ENCODE measurements at places on chromosomes 3 and 15.

- DNase-seq: no peak
These were observed 124.7 kb downstream of the SRGAP3 start for GRCh38 chr3:9124730-9125129.

DNA sequence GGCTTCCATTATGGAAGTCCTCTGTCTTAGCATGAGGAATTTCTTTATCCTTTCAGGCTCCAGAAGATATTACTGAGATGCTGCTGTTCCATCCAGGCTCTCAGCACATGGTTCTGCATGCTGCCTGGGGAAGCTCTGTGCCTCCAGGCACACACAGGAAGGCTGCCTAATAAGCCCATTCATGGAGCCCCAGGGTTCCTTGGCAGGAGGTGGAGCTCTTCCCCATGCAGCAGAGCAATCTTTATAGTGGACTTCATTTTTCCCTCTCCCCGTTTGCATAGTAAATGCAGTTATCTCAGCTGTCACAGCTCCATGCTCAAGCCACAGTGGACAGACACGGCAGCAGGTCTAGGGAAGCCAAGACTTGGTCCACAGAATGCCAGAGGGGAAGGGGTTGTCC lies 57.6 kb downstream of the BOC start:
- DNase-seq: no peak

DNA sequence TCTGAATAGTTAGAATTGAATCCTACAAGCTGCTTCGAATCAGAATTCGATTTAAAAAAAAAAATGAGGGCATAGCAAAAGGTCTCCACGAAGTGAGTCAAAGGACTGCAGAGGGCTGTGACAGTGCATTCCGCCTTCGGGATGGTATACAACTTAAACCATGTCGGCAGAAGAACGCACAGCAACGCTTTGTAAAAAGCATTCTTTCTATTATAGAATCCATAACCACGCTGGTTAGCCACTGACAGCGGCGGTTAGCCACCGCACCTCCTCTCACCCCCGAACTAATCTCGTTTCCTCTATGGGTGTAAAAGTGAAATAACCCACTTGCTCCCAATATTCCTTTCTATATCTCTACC lies 664 bp upstream of the PIK3CA start:
- DNase-seq: peak; percentile 24

GRCh38 chr15:72146934-72147333 lies 28.7 kb downstream of the SENP8 start:
- DNase-seq: no peak

GRCh38 chr3:71003511-71003910 lies 580.0 kb downstream of the FOXP1 start:
- no peak for DNase-seq

DNA sequence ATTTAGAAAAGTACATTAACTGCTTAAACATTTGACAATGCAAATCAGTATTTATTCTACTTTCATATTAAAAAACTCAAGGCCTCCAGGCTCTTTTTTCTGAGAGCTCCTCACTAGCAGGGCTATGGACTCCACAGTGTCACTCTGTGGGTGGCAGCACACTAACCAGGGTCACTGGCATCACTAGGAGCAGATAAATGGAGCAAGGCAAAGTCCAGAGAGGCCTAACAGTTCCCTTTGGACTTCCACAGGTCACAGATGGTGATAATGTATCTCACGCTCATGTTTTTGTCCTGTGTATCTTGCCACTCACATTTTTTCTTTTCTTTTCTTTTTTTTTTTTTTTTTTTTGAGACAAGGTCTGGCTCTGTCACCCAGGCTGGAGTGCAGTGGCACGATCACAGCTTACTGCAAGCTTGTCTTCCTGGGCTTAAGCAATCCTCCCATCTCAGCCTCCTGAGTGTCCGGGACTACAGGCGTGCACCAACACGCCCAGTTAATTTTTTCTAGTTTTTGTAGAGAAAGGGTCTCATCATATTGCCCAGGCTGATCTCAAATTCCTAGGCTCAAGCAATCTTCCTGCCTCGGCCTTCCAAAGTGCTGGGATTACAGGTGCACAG lies 7.8 kb downstream of the SPG21 start:
- DNase-seq: no peak

- DNase-seq: no peak
These were observed 677.0 kb downstream of the FHIT start for GRCh38 chr3:60574046-60574769.

GRCh38 chr3:192566706-192567290 lies 160.5 kb downstream of the FGF12 start:
- DNase-seq: no peak

- DNase-seq: no peak
These were observed 181.7 kb downstream of the BBX start for GRCh38 chr3:107704477-107704876.

DNA sequence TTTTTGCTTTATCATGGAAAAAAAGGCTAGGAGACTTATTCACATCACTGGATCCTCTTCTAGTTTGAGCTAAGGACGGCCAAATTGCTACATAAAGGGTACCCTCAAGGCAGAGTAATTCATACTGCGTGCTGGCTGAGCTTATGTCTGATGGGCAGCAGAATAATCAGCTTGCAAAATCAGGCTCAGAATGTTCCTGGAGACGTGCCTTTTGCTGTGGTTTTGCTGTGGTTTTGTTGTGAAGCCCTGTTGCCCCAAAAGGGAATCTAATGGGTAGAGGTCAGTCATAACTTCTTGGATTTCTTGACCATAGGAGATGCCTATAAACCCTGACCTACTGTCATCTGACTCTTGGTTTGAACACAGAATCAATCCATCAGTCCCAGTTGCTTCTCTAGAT lies 189.9 kb downstream of the SOX2 start:
- no peak for DNase-seq

DNA sequence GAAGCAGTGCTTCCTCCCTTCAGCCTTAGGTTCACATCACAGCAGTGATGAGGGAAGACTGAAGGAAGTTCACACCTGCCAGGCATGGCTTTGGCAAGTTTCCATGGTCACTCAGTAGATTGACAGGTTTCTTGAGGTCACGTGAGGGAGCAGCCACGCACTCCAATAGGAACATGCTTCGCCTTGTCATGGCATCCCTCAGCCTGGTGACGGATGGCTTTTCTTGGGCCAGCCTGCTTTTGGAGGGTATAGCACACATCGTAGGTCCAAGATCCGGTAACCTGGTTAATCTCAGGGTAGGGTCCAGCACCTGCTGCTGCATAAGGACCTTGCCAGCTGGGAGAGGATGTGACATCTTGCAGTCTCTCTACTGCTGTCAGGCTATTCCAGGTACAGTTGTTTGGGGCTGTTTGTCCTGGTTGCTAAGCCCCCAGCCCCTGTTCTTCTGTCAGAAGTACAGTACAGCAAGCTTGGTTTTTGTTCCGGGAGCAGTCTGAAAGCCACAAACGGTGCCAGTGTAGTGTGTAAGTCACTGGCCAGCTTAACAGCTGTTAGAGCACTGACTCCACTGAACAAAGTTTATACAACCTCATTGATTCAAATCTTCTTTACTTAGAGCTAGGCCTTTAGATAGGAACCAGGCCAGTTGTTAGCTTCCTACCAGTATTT lies 42.3 kb downstream of the PSMD6 start:
- DNase-seq: no peak

DNA sequence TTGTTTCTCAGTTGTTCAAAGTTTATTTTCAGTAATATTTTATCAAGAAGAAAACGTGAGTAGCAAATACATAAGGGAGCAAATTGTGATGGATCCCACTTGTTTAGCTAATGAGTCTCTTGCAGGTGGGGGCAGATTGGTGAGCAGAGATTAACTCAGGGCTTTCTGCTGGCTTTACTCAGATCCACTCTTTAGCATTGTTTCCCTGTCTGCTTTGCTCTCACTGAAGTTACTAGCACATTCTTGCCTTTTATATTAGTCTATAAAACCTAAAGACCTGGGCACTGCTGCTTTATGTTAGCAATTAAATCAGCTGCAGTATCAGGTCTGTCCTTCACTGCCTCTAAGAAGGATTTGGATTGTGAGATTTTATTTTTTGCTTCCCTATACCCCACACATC lies 71.5 kb downstream of the STAC start:
- DNase-seq: no peak

- no peak for DNase-seq
These were observed 69.9 kb downstream of the LRIG1 start for GRCh38 chr3:66430876-66431275.

- DNase-seq: no peak
These were observed 28.3 kb upstream of the NUDT16 start for GRCh38 chr3:131353016-131353877.

DNA sequence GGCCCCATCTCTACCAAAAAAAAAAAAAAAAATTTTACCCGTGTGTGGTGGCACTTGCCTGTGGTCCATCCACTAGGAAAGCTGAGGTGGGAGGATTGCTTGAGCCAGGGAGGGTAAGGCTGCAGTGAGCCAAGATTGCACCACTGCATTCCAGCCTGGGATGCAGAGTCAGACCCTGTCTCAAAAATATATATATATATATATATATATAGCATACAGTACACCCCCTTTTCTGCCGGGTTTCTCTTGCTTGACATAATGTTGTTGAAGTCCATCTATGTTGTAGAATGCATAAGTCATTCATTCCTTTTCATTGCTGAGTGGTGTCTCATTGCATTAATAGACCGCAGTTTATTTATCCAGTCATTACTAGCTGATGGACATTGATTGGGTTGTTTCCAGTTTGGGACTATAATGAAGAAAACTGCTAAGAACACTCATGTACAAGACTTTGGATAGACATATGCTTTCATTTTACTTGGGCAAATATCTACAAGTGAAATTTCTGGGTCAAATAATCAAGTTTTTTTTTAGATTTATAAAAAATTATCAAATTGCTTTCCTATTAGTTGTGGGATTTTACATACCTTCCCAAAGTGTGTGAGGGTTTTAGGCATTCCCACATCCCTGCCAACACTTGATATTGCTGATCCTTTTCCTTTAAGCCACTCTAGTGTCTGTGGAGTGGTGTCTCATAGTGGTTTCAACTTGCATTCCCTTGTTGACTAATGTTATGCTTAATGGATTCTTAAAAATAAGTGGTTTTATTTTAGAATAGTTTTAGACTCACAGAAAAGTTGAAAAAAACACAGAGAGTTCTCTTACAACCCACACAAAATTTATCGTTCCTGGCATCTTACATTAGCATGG lies 2.1 kb upstream of the PRR20G start:
- DNase-seq: no peak

DNA sequence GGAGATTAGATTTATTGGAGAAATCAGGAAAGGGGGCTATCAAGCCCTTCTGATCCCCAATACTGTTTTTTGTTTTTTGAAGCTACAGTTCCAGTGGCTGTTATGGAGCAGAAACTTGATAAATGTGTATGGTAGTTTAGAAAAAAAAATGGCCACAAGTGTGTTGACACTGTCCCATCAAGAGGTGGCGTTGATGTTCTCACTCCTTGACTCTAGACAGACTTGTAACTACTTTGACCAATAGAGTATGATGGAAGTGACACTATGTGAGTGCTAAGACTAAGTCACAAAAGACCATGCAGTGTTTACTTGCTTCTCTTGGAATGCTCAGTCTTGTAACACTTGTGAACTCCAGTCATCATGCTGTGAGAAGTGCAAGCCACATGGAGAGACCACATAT lies 356.7 kb downstream of the PDCD6IP start:
- DNase-seq: no peak

DNA sequence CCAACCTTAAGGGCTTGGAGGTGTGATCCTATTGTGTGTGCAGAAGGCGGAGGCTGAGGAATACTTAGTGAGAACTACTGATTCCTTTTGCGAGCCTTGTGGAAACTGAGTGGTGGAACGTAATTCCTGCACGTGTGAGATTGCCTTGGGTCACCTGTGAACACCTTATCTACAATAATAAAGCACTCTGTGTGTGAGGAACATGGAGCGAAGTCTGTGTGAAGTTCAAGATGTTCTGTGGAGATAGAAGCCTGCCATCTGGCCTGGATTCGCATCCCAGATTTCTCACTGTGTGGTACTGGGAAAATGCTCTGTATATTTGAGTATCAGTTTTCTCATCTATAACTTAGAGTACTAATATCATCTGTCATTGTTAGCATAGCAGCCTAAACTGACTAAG lies 179.5 kb upstream of the PDZRN3 start:
- no peak for DNase-seq

GRCh38 chr3:153247331-153248330 lies 85.6 kb downstream of the RAP2B start:
- DNase-seq: no peak

Data from stimulated activated CD4-positive, alpha-beta T cell treated with anti-CD3 and anti-CD28 coated beads, Interleukin-1b, Interleukin-23, amount 100 ng/mL, for 1 hour (primary cell).